ENCODE measurements at places on chromosomes 13 and 19. TPM values are rescaled to one million over a fixed set of nuclear protein-coding genes. Genes with fewer than 3 reads are reported as not detected.

Gene CTXN1
- 5.0 TPM for total RNA-seq

Gene LRP3
- 34.2 TPM for total RNA-seq

Gene ZNF345
- total RNA-seq, result 1.7 TPM

Gene SLC6A16
- total RNA-seq, result 2.0 TPM

Gene SBSN
- total RNA-seq, result not detected

Gene FBN3
- not detected for total RNA-seq

- no peak for DNase-seq
Observed at GRCh38 chr13:35891507-35892441, 239.4 kb downstream of the DCLK1 start.

DNA sequence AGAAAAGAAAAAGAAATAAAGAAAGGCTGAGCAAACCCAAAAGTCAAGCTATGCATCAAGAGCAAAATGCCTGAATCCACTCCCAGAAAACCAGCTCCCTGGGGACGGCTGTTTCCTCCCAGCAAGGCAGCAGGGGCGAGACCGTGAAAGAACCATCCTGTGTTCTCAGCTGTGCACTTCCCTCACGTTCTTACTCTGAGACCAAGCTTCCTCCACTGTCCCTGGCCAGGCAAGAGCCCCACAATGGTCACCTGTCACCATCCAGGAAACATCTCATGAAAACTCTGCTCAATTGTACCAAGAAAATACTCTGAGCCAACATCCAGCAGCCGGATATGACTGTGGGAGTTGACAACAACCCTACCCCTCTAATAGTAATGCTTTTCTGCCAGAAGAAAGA is 22.9 kb downstream of the RAB20 start:
- DNase-seq, result peak; percentile 64

DNA sequence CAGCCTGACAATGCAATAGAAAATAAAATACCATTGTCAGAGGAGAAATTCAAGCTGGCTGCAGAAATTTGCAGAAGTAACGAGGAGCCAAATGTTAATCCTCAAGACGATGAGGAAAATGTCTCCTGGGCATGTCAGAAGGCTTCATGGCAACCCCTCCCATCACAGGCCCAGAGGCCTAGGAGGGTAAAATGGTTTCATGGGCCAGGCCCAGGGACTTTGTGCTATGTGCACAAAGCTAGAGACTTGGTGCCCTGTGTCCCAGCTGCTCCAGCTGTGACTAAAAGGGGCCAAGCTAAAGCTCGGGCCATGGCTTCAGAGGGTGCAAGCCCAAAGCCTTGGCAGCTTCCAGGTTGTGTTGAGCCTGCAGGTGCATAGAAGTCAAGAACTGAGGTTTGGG is 431.7 kb downstream of the LMO7 start:
- DNase-seq, result no peak

DNA sequence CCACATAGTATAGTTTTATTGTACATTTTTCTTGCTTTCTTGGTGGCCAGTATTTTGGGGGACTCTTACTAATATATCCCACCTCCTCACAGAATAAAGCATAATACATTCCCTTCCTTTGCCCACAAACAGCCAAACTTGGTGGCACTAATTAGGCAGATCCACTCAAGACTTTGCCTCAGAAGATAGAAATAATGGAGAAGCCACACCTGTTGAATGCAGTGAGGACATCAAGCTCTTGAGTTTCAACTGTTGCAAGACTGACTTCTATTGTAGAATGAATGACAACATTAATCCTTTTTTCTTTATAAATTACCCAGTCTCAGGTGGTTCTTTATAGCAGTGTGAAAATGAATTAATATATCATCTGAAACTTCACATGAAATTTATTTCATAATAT is 1183.6 kb upstream of the ATXN8OS start:
- DNase-seq, result no peak

DNA sequence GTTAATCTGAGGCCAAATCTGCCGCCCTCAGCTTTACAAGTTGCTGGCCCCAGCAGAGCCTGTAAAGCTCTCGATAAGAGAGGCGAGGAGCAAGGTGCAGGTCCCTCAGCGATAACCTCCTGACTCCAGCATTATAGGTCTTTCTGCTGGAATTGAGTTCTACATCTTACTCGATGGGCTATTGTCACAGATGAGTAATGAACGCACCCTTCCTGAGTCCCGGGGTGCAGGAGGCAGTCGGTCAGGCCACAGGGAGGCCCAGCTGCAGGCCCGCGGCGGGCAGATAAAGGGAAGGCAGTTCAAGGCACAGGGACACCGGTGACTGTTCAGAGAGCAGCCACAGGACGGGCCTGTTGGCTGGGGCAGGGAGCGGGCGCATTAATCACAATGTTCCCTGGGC is 157.6 kb upstream of the OBI1 start:
- DNase-seq, result no peak

DNA sequence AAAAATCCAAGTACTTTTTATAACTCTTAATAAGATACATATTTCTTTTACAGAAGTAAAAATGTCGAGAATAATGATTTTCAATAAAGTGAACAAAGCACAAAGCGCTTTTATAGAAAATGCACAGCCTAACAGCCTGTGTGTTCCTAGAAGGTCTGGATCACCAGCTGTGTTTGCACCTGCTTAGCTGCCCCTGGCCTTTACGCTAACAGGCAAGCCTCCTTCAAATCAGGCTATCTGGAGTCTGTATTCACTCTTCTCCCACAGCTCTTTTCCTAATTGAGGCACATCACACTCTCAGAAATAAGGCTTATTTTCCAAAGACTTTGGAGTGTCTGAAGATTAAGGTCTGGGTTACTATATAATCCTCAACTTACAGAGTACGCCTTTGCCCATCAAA is 183.1 kb downstream of the LHFPL6 start:
- peak; percentile 26 for DNase-seq

- DNase-seq, result no peak
Observed at GRCh38 chr13:98291658-98292057, 114.6 kb upstream of the RNF113B start.

- DNase-seq, result no peak
Observed at GRCh38 chr13:112972258-112972657, 3.2 kb downstream of the MCF2L start.

- peak; percentile 73 for DNase-seq
Observed at GRCh38 chr13:22662771-22663170, 518.0 kb upstream of the SGCG start.

DNA sequence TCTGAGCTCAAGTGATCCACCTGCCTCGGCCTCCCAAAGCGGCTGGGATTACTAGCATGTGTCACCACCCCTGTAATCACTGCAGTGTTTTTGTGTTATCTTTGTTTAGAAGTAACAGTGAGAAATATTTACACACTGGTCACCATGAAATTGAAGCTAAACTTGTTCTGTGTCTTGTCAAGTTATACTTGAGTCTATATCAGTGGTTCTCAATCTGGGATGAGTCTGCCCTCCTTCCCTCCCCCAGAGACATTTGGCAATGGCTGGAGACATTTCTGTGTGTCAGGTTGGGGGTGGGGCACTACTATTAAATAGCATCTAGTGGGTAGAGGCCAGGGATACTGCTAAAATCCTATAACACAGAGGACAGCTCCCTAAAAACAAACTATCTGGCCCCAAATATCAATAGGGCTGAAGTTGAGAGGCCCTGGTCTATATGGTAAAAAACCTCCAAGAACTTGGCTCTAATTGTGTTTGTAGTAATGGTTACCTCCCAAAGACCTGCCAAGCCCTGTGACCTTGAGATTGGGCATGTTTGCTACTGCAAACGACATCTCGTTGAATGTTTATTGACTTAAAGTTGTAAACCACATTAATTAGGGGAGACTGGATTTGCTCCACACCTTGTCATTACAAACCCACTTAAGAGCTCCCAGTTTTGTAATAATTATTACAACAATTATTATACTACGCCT is 6.9 kb downstream of the CTU1 start:
- DNase-seq, result no peak

- DNase-seq, result no peak
Observed at GRCh38 chr13:44401577-44401976, 28.0 kb downstream of the SERP2 start.

GRCh38 chr19:52961981-52962380 is 700 bp downstream of the ZNF816 start:
- no peak for DNase-seq

DNA sequence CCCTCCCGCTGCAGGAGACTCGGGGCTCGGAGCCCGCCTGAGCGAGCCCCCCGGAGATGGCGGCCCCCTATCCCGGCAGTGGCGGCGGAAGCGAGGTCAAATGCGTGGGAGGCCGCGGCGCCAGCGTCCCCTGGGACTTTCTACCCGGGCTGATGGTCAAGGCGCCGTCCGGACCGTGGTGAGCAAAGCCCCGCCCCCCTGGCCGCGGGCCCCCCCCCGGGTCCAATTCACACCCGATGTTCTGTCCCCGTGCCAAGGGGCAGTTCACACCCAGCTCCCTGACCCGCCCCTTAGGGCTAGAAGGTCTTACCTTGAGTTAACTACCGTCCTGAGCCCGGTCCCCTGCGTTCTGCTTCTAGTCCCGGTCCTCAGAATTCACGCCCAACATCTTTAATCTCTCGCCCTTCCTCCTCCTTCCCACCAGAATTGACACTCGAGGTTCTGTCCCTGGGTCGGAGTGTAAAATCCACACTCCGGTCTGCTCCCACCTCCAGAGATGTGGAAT is 1.4 kb downstream of the NPAS1 start:
- no peak for DNase-seq

DNA sequence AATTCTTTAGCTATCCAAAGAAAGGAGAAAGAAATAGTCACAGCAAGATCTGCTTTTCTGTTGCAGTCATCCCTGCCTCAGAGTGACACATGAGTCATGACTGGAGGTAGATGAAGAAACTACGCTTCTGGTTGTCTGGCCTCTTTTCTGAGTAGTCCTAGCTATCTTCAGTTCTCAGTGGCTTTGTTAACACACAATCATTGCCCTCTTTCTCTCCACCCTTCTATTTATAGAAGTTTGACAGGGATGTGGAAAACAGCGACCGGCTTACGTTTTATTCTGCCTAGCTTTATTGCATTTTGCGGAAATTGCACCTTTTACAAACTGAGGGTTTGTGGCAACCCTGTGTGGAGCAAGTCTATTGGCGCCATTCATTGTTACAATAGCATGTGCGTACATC is 26.7 kb downstream of the SPATA13 start:
- DNase-seq, result no peak

- no peak for DNase-seq
Observed at GRCh38 chr13:52896827-52897659, 48.6 kb upstream of the PCDH8 start.

DNA sequence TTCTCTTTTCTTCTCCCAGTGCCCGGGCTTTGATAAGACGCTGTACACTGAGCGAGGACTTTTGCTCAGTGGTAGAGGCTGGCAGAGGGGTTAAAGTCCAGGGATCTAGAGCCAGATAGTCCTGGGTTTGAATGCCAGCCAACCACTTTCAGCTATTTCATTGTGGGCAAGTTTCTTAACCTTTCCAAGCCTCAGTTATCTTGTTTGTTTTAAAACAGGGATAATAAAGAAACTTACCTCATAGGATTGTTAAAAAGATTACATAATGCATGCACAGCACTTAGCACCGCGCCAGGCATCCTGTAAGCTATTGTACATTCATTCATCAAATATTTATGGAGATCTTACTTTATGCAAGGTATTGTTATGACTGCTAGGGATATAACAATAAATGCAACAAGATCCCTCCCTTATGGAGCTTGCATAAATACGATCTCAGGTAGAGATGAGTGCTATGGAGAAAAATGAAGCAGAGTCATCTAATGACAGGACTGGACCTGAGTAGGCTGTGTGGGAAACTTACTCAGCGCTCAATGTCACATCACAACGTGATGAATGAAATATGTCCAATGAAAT is 70.8 kb downstream of the LNX2 start:
- peak; percentile 4 for DNase-seq

GRCh38 chr13:50128428-50128931 is 113.2 kb downstream of the KCNRG start:
- no peak for DNase-seq

DNA sequence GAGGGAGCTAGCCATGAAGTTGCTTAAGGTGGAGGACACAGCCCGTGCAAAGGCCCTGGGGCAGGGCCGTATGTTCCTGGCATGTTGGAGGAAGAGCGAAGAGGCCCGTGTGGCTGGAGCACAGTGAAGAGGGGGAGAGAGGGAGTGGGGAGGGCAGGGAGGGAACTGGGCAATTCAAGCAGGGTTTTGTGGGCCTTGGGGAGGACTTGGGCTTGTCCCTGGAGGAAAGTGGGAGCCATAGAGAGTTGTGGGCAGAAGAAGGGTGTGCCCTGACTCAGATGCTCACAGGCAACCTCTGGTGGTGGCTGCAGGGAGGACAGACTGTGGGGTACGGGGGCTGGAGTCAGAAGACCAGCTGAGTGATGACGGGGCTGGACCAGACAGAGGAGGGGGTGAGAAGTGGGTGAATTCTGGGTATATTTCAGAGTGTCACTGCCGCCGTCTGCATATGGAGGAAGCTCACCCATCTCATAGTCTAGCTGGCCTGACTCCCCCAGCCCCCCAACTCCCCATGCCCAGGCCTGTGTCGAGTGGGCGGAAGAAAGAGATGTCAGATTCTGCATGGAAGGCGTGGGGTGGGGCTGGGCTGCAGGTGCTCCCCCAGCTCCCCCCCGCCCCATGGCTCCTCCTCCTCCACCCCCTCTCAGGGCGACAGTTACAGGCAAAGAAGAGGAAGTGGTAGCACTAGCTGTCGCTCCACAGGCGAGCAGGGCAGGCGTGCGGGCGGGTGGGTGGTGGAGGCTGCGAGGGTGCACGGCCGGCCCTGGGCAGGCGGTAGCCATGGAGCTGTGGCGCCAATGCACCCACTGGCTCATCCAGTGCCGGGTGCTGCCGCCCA is at the start of gene VAV1:
Gene VAV1 (plus strand): TSS at position 681 of the 838 bp plus-strand sequence. CDS start 100 bp downstream, at position 781.
- no peak for DNase-seq

DNA sequence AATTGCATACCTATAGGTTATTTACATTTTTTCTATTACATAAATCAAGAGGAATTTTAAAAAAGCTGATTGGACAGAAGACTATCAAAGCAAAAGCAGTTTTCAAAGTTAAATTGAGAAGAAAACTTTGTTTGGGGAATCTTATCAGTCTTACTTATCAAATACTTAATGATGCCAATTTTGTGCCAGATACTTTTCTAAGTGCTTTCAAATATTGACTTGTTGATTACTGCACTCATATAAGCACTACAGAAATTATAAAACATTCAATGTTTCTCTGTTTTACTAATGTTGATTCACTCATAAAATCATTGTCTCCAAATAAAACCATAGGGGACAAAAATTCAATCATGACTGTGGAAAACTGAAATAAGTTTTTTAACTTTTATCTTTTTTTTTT is 36.2 kb downstream of the PCDH9 start:
- no peak for DNase-seq

DNA sequence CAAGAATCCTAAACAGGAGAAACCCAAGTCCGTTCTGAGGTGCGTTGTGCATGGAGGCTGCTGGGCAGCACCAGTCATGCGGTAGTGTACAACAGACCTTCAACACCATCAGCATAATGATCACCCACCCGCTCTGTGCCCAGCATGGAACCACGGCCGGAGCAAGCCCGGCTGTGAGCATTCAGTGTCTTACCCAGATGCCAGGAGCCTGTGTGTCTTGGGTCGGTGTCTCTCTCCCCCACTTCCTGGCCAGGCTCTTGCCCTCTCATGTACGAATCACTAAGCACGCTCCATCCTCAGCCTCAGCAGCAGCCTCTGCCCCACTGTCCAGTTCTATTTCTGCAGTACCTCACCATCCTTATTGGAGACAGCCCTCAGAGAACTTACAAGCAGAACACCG is 231.6 kb upstream of the IRS2 start:
- DNase-seq, result no peak

All from myocyte (in vitro differentiated cells).